Activated T-helper 1 cell treated with anti-CD3 and anti-CD28 coated beads, Interleukin-12 subunit alpha, Interleukin-12 subunit beta, Interleukin-2, Interleukin-4 antibody, amounts not matched to agents 30 ng/mL and 10 ng/mL and 1 ng/mL, durations not matched to agents 14 hours and 24 hours and 36 hours (primary cell): ENCODE measurements at places on chromosomes 13 and 19.

DNA sequence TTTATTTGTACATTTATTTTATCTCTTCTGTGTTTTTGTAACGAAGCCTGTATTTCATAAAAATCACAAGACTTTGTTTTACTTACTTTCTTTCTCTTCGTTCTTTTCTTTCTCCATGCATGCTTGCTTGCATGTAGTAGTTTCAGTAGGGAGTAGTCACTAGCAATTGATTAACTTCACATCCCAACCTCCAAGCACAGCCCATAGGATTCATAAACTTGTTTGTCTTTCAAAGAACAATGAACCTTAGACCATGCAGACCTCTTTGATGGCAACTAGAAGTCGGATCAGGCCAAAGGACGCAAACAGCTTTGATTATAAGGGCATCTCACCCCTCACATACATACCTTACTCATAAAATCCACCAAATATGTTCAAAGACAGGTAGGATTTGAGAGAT lies 3.1 kb upstream of the PRR20A start:
- H3K36me3 ChIP-seq = no peaks in the 10 kb centered on the region
- H3K4me3 ChIP-seq = no peak overlapping the region
- no peak for DNase-seq
- no peaks in the 10 kb centered on the region for H3K4me1 ChIP-seq

- H3K36me3 ChIP-seq = peaks cover 8% of the 10 kb centered on the region
- H3K27ac ChIP-seq = peak overlapping the region; percentile 88
- no peaks in the 10 kb centered on the region for H3K27me3 ChIP-seq
- DNase-seq = no peak
- peak overlapping the region; percentile 91 for H3K4me3 ChIP-seq
- H3K4me1 ChIP-seq = peaks cover 31% of the 10 kb centered on the region
Observed at GRCh38 chr19:15433519-15434069, 14.8 kb upstream of the AKAP8L start.

DNA sequence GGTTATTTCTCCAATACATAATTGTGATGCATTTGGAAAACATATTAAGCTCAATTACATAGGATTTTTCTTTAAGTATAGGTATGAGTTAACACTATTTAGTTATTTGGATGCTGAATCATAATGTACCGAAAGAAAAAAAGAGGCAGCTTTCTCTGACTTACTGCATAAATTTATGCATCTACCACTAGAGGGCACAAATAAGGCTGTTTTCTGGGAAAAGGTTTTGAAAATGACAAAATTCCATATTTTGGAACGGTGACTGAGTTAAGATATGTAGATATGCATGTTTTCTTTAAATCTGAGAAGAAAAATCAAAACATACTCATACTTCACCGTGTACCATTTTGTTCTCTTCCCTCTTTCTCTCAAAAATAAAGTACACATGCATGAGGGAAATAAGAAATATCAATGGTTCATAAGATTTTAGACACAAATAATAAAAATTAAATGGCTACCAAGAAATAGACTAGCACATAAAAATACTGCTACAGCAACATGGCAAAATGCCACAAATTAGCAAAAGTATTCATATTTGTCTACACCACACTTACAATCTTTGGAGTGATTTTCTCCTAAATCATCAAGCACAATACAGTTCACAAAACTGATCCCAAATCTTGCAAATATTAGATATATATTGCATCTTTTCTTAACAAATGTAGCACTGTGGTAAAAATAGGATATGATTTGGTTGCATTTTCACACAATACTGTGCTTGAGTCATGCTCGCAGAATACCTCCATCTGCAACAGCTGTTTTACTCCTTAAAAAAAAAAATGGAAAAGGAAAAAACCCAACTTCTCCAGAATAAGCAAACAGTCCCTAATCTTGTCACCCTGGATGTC lies 260.0 kb downstream of the FGF14 start:
- no peaks in the 10 kb centered on the region for H3K27me3 ChIP-seq
- H3K36me3 ChIP-seq = no peaks in the 10 kb centered on the region
- no peak for DNase-seq
- no peak overlapping the region for H3K27ac ChIP-seq
- no peak overlapping the region for H3K4me3 ChIP-seq

DNA sequence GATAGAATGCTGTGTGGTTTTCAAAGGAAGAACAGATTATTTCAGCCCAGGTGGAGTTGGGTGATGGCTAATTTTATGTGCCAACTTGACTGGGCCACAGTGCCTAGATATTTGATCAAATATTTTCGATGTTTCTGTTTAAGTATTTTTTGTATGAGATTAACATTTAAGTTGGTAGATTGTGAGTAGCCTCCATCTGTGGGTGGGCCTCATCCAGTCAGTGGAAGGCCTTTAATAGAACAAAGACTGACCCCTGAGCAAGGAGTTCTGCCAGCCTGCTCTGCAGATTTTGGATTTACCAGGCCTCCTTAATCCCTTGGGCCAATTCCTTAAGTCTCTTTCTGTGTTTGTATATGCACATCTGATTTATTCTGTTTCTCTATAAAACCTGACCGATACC lies 13.9 kb downstream of the LSM14A start:
- peaks cover 58% of the 10 kb centered on the region for H3K4me1 ChIP-seq
- H3K36me3 ChIP-seq = peaks cover 20% of the 10 kb centered on the region
- no peak for DNase-seq
- no peaks in the 10 kb centered on the region for H3K27me3 ChIP-seq

DNA sequence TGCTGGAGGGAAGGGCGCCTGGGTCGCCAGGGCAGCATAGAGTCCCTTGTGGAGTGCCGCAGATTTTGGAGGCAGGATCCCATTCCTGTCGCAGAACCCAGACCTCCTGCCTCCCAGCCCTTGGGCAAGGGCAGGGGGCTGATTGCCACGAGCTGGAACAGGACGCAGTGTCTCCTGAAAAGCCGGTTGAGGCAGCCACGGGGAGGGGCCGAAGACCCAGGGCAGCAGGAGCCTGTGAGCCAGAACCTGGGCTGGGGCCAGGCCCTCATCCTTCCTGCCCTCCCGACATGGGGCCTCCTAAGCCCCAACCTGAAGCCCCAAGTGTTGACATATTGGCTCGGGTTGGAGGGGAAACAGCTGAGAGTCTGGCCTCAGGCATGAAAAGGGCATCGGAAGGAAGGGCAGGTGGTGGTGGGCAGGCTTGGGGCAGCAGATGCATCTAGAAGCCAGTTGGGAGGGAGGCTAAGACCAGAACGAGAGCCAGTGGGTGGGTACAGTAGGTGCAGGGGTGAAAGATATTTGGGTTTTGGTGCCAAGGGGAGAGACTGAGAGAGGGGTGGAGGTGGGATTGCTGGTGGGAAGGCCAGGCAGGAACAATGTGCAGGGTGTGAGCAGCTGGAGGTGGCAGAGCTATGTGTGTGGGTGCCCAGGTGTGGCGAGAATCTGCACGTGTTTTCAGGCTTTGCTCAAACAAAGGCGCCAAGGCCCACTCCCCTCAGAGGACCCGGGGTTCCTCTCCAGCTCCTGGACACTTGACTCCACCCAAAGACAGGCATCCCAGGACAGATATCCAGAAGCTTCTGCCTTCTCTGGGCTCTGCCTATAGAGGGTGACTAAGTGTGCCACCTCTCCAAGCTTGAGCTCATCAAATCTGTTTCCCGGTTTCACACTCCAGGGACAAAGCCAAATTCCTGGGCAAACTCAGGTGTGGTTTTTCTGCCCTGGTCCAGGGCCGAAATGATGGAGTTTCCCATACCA lies 1.4 kb upstream of the SBSN start:
- peaks cover 7% of the 10 kb centered on the region for H3K4me1 ChIP-seq
- DNase-seq = no peak
- H3K27ac ChIP-seq = no peak overlapping the region
- H3K4me3 ChIP-seq = no peak overlapping the region
- peaks cover 30% of the 10 kb centered on the region for H3K27me3 ChIP-seq

DNA sequence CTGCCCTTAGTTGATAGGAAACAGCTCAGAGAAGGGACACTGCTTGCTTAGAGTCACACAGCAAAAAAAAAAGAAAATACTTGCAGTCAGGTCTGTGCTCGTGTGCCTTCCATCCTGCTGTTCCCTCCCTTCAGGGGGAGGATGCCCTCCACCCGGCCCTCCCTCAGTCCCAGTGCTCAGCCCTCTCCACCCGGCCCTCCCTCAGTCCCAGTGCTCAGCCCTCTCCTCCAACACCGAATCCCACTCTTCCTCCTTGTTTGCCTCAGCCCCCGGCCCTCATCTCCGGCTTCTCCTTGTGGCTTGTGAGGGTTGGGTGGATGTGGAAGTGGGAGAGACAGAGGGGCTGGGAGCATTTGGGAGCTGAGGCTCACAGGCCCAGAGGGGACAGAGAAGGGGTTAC lies 5.8 kb downstream of the TFPT start:
- no peaks in the 10 kb centered on the region for H3K27me3 ChIP-seq
- no peak overlapping the region for H3K27ac ChIP-seq
- peaks cover 11% of the 10 kb centered on the region for H3K4me1 ChIP-seq
- no peak for DNase-seq
- no peak overlapping the region for H3K4me3 ChIP-seq

GRCh38 chr13:72727417-72728289 lies at the start of the genes BORA and MZT1:
Gene BORA, plus strand, starts transcription at chr13:72727923. Its CDS starts 1,018 bp downstream, at chr13:72728941.
Gene MZT1, minus strand, starts transcription at chr13:72727629. Its CDS starts 27 bp downstream, at chr13:72727602.
- H3K4me3 ChIP-seq = peak within 1 kb of the TSS; percentile 99
- H3K4me1 ChIP-seq = peaks cover 70% of the 10 kb centered on the region

GRCh38 chr13:20713751-20714150 lies 10.3 kb downstream of the IL17D start:
- no peak overlapping the region for H3K27ac ChIP-seq
- H3K4me1 ChIP-seq = peaks cover 19% of the 10 kb centered on the region
- DNase-seq = no peak
- peaks cover 18% of the 10 kb centered on the region for H3K27me3 ChIP-seq
- H3K4me3 ChIP-seq = no peak overlapping the region

GRCh38 chr19:35279985-35280821 lies 2.1 kb upstream of the HAMP start:
- H3K36me3 ChIP-seq = peaks cover 10% of the 10 kb centered on the region
- peaks cover 18% of the 10 kb centered on the region for H3K27me3 ChIP-seq
- H3K27ac ChIP-seq = no peak overlapping the region
- no peak overlapping the region for H3K4me3 ChIP-seq

- peaks cover 26% of the 10 kb centered on the region for H3K36me3 ChIP-seq
- H3K4me3 ChIP-seq = peak overlapping the region; percentile 94
- peak overlapping the region; percentile 100 for H3K27ac ChIP-seq
- H3K4me1 ChIP-seq = peaks cover 26% of the 10 kb centered on the region
Observed at GRCh38 chr13:30466358-30466714, 600 bp upstream of the HMGB1 start.

GRCh38 chr19:3644351-3645066 lies 17.9 kb upstream of the CACTIN start:
- H3K4me3 ChIP-seq = no peak overlapping the region
- H3K27ac ChIP-seq = no peak overlapping the region
- no peaks in the 10 kb centered on the region for H3K36me3 ChIP-seq
- H3K4me1 ChIP-seq = no peaks in the 10 kb centered on the region

- no peak for DNase-seq
- no peak overlapping the region for H3K27ac ChIP-seq
- H3K4me3 ChIP-seq = no peak overlapping the region
- H3K36me3 ChIP-seq = peaks cover 1% of the 10 kb centered on the region
- H3K27me3 ChIP-seq = peaks cover 2% of the 10 kb centered on the region
Observed at GRCh38 chr19:29840066-29840950, 28.5 kb downstream of the CCNE1 start.

- H3K4me1 ChIP-seq = no peaks in the 10 kb centered on the region
- no peaks in the 10 kb centered on the region for H3K36me3 ChIP-seq
- H3K27ac ChIP-seq = no peak overlapping the region
- DNase-seq = no peak
- no peak overlapping the region for H3K4me3 ChIP-seq
- H3K27me3 ChIP-seq = peaks cover 3% of the 10 kb centered on the region
Observed at GRCh38 chr13:50452756-50453155, 390.7 kb downstream of the DLEU7 start.

- peaks cover 5% of the 10 kb centered on the region for H3K4me1 ChIP-seq
- H3K36me3 ChIP-seq = no peaks in the 10 kb centered on the region
- no peak for DNase-seq
Observed at GRCh38 chr19:44925114-44925891, 10.9 kb downstream of the APOC1 start.

GRCh38 chr13:33264620-33264978 lies 21.0 kb downstream of the STARD13 start:
- H3K27me3 ChIP-seq = peaks cover 4% of the 10 kb centered on the region
- no peak for DNase-seq
- no peaks in the 10 kb centered on the region for H3K36me3 ChIP-seq
- no peaks in the 10 kb centered on the region for H3K4me1 ChIP-seq
- no peak overlapping the region for H3K4me3 ChIP-seq
- no peak overlapping the region for H3K27ac ChIP-seq

DNA sequence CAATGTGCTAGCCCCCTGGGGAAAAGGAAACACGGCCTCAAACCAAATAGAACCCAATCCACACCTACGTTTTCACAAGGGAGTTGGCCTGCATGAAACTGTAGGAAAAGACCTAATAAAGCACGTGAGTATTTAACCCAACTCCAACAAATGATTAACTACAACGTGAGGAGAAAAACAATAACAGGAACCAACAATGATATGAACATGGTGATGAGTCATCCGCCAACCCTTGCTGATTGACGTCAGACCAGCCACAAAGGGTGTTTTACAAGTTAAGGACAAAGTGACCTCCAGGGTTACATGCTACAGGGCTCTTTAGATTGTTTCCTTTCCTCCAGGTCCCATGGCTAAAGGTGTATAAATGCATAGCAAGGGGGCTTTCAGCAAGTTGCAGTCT lies 460.5 kb downstream of the COG6 start:
- peak overlapping the region; percentile 91 for H3K27ac ChIP-seq
- peak; percentile 51 for DNase-seq
- no peaks in the 10 kb centered on the region for H3K27me3 ChIP-seq

DNA sequence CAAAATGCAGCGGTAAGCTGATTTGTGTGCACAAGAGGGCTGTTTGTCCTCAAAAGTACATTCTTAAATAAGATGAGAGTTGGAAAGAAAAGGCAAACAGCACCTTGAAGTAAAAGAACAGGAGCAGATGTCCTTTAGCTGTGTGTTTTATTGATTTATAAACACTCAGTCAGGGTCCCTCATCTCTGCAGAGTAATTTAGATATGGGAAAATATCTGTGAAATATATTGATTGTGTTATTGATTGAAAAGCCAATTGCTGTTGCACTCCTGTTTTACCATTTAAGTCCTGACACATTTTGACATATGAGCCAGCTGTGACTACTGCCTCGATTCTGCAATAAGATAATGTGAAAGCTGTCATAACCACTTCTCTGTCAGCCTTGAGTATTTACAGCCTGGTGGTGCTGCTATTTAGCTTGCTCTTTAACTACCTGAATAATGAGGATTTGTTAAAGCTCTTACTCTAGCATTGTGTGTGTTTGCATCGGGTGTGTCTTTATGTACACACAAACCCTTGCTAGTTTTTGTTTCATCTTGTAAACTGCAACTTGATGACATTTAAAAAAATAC lies 550.1 kb downstream of the DACH1 start:
- H3K4me3 ChIP-seq = no peak overlapping the region
- H3K27me3 ChIP-seq = peaks cover 1% of the 10 kb centered on the region
- H3K36me3 ChIP-seq = no peaks in the 10 kb centered on the region

DNA sequence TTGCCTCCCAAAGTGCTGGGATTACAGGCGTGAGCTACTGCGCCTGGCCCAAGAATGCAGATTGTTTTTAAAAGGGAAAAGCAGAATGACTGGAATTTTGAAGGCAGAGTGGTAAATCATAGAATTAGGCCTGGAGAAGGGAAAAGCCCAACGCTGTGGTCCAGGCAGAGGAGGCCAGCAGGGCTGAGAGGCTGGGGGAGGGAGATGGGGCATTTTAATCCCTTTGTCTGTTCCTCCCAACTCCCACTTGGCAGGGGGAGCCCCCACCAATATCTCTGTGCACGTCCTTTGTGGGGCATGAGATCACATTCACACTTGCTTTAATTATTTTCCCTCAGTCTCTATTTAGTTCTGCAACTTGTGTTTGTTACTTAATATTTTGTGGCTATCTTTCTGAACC lies 54.4 kb upstream of the RANBP3 start:
- H3K36me3 ChIP-seq = no peaks in the 10 kb centered on the region
- DNase-seq = no peak
- no peaks in the 10 kb centered on the region for H3K27me3 ChIP-seq
- no peak overlapping the region for H3K4me3 ChIP-seq
